ENCODE measurements at places on chromosomes 6 and 20.
A peak's percentile ranks its signal among the peaks of the same experiment; 100 is the strongest.

GRCh38 chr6:158849899-158850806 lies 31.0 kb upstream of the EZR start:
- DNase-seq, result peak; percentile 97

- no peak for DNase-seq
Observed at GRCh38 chr20:32019156-32019510, 8.9 kb downstream of the CCM2L start.

- no peak for DNase-seq
Observed at GRCh38 chr6:14393910-14394309, 276.3 kb downstream of the CD83 start.

GRCh38 chr6:6942091-6942490 lies 165.7 kb upstream of the RREB1 start:
- DNase-seq, result no peak

- DNase-seq, result no peak
Observed at GRCh38 chr6:17224056-17224455, 57.1 kb upstream of the RBM24 start.

GRCh38 chr6:43785220-43785752 lies 15.3 kb downstream of the VEGFA start:
- DNase-seq, result no peak

- no peak for DNase-seq
Observed at GRCh38 chr6:44487586-44487985, 100.1 kb downstream of the CDC5L start.

DNA sequence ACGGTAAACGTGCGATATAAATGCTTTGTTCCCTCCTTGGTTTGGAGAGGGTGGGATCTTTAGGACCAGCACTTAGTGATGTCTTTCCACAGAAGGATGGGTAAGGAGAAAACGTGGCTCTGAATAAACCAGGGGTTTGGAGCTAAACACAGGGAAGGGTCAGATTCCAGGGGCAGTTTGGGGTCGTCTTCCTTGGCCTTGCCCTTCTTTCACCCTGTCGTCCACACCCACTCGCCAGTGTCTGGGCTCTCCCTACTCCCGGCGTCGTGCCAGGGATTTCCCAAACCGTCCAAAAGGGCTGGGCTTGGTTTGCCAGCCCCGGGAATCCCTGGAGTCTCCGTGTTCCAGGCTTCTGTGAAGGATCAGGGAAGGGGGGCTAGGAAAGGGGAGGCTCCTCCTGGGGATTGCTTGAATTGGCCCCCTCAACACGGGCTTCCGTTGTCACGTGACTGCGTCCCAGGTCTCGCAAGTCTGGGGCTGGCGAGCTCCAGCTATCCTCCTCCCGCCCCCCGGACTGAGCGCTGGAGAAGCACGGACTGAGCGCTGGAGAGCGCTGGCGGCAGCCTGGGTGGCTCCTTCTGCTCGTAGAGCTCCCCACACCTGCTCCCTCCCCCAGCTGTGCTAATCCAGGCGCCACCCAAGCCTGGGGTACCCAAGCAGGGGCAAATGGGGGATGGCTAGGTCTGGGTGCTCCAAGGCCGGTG lies 9.4 kb upstream of the ARMC12 start:
- peak; percentile 74 for DNase-seq

All from EL (cell line).